Right lung (tissue), 10 donors: ENCODE measurements at places on chromosomes 3 and 15.

DNA sequence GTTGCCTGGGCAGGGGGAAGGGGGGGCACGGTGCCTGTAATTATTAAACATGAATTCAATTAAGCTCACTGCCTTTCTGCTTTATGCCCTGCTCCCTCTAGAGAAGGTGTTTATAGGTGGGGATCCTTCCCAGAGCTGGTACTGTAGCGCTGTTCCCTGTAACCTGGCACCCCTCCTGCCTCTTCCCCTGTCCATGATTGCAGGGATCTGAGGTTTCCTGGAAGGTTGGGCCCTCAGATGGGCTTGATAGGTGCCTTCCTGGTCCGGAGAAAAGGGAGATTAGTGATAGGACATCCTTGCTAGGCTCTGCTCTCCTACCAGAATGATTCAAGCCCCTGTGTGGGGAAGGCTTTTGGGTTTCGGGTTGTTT lies 2.1 kb upstream of the FAM131A start:
- no peak for DNase-seq

DNA sequence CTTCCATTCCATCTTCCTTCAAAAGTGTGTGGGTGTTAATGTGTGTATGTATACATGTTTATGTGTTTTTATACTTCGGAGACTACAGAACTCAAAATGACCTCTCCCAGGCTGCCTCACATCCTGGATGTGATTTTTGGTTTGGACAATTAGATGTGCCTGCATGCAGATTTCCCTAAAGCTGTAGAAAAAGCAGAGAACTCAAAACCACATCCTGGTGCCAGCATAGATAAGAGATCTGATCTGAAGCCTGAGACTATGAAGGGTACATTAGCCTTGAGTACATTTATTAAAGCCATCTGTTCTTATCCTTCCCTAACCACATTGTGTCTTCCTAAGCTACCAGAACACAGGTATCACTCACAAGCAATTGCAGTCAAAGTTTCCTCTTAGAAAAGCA lies 319.4 kb upstream of the RASGRP1 start:
- DNase-seq, result no peak

- DNase-seq, result peak; percentile 88
These were observed at the start of the genes RPL4 and ZWILCH for GRCh38 chr15:66504563-66505429. RPL4 (minus strand) TSS chr15:66504855; CDS start chr15:66504790, 65 bp downstream. ZWILCH (plus strand) TSS chr15:66505326; CDS start chr15:66505339, 13 bp downstream.

GRCh38 chr3:10474847-10475246 lies 30.5 kb downstream of the ATP2B2 start:
- DNase-seq, result no peak

- no peak for DNase-seq
These were observed 71.8 kb upstream of the FHIT start for GRCh38 chr3:61323094-61323493.
